ENCODE measurements at places on chromosomes 3 and 15.

DNA sequence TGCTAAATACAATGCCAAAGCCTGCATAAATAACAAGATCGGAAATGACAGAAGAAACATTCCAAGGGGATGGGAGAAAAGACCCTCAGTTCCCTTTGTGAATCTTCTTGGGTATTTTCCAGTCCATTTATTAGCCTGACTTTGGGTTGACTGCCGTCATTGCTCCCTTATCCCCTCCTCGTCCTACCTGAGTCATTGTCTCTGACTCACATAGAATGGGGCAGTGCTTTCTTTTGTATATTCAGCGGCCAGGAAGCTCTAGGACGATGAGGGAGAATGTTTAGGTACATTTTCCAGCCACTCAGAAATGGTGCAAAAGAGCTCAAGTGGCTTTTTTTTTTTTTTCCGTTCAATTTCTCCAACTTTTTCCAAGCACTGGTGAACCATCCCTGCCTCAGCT is 71.6 kb downstream of the KAT2B start:
- no peak for DNase-seq

- no peak for DNase-seq
These were observed 353.9 kb upstream of the RARB start for GRCh38 chr3:25074149-25074548.

DNA sequence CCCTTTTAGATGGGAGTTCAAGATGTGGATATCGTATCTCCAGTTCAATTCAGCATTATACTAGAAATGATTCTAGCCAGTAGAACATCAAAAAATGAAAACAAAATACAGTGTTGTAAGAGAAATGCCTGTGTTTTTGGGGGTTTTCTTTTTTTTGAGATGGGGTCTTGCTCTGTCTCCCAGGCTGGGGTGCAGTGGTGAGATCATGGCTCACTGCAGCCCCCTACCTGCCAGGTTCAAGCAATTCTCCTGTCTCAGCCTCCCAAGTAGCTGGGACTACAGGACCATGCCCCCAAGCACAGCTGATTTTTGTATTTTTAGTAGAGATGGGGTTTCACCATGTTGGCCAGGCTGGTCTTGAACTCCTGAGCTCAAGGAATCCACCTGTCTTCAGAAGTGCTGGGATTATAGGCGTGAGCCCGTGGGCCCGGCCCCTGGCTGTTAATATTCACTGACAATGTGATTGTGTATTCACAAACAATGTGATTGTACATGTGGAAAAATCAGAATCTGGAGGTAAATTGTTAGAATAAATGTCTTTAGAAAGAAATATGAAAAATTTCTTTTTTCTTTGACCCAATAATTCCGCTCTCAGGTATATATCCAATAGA is 59.0 kb downstream of the ARIH1 start:
- DNase-seq = no peak

DNA sequence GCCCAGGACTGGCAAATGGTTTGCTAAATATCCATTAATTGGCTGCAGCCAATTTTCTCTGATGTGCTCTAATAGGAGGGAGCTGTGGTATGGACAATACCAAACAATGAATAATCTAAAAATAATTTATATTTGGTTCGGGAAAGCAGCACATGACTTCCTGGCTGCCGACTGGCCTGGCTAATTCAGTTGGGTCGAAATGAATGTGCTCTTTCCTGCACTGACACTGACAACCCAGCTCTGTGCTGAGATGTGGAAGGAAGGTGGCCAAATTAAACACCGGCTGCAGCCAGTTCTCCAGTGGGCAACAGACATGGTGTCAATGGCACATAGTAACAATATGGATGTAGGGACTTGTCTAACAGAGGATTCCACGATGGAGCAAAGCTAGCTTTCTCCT is 21.1 kb upstream of the COLQ start:
- DNase-seq = no peak

DNA sequence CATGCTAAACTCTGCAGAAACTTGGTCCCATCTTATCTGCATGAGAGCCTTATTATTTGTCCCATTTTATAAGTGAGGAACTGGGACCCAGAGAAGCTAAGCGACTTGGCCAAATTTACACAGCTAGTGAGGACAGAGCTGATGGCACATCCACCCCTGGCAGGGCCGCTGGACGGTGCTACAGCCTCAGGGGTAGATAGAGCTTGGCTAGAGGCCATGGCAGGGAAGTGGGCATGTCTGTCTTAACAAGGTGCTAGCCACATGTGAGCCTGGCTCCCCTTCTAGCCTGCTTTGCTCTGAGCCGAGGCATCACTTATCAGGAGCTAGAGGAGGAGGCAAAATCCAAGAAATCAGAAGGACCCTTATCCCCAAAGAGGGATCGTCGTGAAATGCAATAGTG is 36.7 kb upstream of the SYNM start:
- DNase-seq = no peak

DNA sequence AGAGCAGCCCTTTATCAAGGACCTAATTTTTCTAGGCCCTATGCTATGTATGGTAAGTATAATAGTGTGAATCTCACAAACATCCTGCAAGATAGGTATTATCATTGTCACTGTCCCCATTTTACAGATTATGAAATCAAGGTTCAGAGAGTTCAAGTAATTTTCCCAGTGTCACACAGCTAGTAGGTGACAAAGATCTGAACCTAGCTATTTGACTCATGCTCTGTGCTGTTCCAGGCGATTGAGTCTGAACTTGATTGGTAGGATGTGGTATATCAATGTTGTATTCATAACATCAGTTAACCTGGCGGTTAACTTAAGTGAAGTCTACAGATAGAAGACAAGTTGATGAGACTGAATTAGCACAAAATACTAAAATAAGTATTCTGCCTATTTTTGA is 229.9 kb downstream of the CHST2 start:
- DNase-seq = no peak

DNA sequence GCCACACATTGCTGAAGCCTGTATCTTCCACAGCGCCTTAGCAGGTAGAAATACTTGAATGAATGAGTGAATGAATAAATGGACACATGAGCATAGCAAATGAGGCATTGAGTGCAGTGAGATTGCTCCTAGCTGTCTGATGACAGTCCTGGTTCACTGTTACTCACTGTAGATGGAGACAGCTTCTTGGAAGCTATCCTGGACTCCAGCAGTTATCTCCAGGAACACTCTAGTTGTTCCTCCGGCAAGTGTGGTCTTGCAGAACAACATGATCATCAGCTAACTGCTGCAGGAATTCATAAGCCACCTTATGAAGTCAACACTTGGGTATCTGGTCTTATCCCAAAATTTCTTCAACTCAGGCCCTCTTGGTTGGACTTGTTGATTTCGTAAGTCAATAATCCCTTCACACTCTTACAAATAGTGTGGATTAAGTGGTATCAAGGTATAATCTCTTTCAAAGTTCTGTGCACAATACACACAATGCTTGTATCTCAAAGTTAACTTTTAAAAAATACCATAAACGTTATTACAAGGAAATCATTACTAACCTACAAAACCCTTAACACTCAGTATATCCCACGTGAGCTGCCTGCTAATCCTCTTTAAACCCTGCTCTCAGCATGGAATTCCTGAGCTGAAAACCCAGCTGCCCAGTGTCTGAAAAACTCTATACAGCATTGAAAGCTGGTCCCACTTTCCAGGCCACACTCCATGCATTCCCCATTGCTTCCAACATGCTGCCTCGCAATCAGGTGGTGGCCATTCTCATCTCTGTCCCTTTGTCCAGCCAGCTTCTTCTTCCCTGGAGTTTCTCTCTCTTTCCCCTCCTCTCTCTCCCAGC is 14.4 kb upstream of the ZBTB38 start:
- DNase-seq = no peak

All from amygdala (tissue), 56 donors.